ENCODE measurements at places on chromosomes 3 and 15.

DNA sequence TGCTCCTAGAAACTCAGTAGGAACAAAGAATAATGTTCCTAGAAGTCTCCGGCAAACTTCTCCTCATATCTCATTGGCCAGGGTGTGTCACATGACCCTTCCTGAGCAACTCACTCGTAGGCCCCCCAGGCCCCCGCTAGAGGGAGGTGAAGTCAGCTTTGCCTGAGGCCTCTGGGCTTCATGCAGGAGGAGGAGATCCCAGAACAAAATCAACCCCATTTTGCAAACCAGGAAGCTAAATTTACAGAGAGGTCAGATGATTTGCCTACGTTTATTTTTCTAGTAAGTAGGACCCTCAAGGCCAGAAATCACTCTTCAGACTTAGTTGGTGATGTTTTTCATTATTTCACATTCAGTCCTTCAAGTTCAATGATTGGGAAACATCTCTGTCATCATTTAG is 99.1 kb downstream of the SSR3 start:
- no peak for DNase-seq

GRCh38 chr3:156150434-156151066 is 30.2 kb downstream of the KCNAB1 start:
- DNase-seq: no peak

GRCh38 chr15:69491038-69491505 is 38.5 kb downstream of the RPLP1 start:
- DNase-seq: no peak

- DNase-seq: no peak
Observed at GRCh38 chr3:140270329-140270728, 335.3 kb downstream of the CLSTN2 start.
